Stimulated activated CD4-positive, alpha-beta T cell treated with anti-CD3 and anti-CD28 coated beads, Interleukin-15, amount 100 ng/mL, for 1 hour (primary cell): ENCODE measurements at places on chromosomes 12 and 14.

- DNase-seq: no peak
Observed at GRCh38 chr14:65606460-65606859, 193.9 kb downstream of the FUT8 start.

DNA sequence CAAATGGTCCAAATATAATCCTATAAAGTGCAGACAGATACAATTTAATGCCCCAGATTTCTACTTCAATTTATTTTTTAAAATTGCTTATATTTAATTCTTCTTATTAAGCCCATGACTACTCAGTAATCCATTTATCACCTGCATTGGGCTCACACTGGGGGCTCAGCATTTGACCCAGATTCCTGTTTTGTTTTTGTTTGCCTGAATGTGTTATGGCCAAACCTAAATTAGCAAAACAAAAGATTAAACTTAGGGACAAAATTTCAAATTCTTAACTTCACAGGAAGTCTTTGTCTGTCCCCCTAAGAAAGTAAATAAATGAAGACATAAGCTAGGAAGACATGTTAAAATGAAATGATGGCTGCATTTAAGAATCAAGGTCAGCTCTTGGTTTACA lies 322.3 kb downstream of the RMST start:
- DNase-seq: no peak

GRCh38 chr14:98904677-98905076 lies 367.3 kb downstream of the BCL11B start:
- no peak for DNase-seq

GRCh38 chr14:75229661-75230139 lies 48.9 kb upstream of the FOS start:
- no peak for DNase-seq

DNA sequence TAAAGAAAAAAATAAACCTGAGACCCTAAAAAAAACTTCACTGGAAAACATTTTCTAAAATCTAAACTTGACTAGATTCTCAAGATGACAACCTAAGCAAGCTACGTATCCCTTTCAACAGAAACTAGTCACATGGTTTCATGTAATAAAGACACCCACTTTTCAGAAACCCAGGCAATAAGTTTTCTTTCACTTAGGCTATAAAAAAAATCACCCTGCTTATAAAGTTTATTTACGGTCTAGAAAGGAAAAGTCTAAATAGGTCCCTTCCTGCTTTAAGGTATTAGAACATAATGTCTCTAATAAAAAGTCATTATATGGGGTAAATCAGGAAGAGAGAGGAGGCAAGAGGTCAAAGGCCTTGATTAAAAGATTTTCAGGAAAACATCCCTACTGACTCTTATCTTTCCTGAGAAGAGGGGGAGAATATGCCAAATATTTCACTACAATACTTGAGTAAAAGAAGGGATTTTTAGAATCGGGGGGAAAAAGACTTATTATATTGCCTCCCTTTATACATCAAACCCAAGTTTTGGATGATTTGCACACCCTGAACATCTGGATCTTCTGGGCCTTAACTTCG lies 9.5 kb downstream of the CLIP1 start:
- DNase-seq: no peak

- DNase-seq: no peak
Observed at GRCh38 chr12:7327918-7328317, 24.0 kb downstream of the ACSM4 start.

DNA sequence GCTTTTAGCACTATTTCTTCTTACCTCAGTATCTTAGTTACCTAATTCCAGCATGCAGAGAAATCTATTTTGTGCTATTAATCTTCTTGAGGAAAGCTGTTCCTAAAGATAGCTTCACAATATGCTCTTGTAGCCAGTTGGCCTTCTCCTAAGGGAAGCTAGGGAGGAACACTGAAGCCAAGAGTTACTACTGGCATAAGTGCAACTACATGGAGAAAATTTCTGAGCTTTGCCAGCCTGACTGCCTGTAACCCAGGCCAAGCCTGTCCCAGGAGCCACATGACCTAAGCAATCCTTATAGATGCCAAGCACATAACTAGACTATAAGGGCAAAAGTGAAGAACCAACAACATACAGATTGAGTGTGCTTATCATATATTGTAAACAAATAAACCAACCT lies 890.2 kb downstream of the FLRT2 start:
- DNase-seq: no peak

GRCh38 chr14:20999591-20999990 lies 498 bp downstream of the SLC39A2 start:
- no peak for DNase-seq

GRCh38 chr12:1391722-1392121 lies 202.7 kb downstream of the FBXL14 start:
- no peak for DNase-seq

GRCh38 chr12:54363618-54364017 lies 668 bp downstream of the GPR84 start:
- DNase-seq: no peak

GRCh38 chr12:116043659-116044535 lies 233.6 kb downstream of the MED13L start:
- no peak for DNase-seq

GRCh38 chr12:52916216-52916615 lies 11.3 kb upstream of the KRT8 start:
- no peak for DNase-seq

DNA sequence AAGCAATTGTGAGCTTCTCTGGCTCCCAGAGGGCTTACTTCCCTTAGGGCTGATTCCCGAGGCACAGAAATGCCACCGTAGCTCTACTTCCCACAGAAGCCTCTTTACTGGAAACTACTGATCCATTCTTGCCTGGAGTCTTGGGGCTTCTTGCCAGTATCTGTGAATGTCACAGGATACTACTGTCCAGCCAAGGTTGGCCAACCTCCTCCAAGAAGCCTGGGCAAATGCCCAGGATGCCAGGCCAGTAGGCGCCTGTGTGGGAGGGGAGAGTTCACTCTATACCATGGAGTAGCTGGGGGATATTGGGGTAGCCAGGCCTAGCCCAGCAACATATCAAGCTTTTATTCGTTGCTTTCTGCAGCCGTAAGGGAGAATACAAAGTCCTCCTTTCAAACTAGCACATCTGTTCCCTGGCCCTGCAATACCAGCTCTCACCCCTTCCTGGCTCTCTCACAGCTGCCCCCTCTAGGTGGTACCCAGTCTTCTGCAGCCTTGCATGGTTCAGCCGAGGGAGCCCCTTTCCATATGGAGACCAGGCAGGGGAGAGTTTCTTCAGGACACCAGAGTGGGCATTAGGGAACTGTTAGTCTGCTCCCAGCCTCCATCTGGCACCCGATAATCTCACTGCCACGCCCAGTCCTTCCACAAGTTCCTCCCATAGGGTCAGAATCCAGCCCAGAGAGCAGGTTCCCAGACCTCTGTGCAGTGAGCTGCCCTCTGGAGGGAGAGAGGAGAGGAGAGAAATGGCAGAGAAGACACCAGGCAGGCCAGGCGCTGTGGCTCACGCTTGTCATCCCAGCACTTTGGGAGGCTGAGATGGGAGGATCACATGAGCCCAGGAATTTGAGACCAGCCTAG lies 24.3 kb upstream of the PLEK2 start:
- no peak for DNase-seq

DNA sequence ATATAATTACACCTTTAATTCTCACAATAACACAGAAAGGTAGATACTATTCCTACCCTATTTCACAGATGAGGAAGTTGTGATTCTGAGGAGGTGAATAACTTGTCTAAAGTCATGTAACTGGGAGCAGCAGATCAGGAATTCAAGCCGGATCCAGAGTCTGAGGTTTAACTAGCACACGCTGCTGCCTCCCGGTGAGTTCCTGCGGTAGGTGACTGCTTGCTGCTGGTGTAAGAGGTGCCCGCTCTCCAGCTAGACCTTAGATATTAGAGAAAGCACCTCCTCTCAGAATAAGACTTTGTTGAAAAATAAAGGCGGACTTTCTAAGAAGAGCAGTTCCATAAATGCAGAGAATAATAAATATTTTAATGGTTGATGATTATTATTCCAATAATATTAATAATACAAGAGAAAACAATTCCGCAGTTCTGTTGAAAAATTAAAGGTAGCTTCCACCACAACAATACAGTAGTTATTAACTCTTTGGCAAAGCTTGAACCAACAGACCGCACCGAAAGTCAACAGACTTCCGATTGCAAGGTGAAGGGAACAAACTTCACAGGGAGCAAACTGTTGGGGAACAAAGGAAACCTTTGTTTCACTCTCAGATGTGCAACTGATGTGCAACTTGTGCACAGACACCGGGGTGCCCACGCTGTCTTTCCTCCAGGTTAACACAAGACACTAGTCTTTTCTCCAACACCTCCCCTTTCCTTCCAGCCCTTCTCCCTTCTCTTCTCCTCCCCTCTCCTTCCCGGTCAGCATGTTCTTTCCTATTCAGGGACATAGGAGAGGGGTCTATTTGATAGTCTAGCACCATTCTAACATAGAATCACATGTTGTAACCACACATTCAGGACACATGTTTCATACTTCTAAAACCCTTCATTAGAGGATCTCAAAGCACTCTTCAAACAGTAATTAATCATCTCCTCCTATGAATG lies 73.2 kb upstream of the EGLN3 start:
- DNase-seq: no peak

- DNase-seq: no peak
Observed at GRCh38 chr12:119730381-119730780, 62.4 kb downstream of the PRKAB1 start.

DNA sequence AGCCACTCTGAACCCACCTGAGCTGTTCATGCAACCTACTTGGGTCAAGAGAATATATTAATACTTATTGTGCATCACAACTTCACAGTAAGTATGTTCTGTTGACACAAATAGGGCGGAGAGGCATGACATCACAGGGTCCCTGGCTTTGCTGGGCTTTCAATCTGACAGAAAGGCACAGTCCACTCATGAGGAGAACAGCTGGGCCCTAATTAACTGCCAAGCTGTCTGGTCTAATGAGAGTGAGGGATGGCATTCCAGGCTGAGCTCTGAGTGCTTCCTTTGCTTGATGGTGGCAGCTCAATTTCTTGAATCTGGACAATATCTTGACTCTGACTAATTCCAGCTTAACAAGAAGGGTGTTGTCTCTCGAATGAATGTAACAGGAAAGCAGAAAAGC lies 2.0 kb downstream of the EFCAB11 start:
- no peak for DNase-seq

DNA sequence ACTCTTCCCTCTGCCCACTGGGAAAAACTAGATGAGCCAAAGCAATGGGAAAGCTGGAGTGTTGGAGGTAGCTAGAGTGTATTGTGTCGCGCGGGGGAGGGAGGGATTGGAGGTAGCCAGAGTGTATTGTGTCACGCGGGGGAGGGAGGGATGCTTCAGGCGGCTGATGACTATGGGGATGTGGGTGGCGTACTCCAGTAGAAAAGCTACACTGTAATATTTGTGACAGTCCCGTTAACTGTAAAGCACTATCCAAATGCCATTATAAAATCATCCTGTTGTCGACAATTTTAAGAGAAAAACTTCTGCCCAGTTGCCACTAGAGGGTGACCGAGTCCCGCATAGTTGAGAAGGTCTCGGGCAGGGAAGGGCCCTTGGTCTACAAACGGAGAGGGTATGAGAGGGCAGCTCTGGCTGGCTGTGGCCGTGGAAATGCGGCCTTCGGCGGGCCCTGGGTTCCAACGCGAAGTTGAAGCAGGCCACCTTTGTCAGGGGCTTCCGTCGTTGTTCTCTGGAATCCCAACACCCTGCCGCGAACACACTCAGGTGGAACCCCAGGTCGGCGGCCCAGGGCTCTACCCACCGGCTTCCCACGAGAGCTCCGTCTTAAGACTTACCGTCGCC lies 15.1 kb upstream of the PLEK2 start:
- peak; percentile 55 for DNase-seq

DNA sequence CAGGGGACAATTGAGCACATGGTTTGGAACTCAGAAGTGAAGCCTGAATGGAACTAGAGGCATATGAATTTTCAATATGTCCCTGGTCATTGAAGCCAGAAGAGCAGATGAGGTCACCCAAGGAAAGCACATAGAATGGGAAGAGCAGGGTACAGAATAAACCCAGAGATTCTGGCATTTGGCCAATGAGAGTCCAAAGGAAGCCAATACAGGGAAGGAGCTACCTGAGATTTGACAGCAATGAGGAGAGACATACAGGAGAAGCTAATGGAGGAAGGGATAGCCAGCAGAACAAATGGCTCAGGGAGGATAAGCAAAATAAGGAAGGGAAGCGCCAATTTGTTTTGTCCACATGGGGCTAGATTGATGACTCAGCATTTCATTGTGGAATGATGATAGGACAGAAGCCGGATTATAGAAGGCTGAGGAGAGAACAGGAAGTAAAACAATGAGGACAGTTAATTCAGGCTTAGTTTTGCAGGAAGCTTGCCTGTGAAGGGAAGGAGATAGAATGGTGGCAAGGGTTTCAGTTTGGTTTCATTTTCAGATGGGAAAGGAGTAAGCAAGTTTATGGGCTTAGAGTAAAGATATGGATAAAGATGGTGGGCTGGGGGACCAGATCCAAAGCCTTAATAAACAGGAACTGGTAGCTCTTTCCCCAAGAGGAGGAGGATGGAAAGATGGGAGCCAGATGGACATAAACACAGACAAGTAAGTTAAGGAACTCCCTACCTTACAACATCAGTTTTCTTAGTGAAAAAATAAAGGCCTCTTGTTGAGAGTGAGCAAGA lies 3.2 kb upstream of the SPTSSA start:
- DNase-seq: no peak
